KG1 (cell line): ENCODE measurements at places on chromosomes 3 and 15.
A peak's percentile ranks its signal among the peaks of the same experiment; 100 is the strongest.

DNA sequence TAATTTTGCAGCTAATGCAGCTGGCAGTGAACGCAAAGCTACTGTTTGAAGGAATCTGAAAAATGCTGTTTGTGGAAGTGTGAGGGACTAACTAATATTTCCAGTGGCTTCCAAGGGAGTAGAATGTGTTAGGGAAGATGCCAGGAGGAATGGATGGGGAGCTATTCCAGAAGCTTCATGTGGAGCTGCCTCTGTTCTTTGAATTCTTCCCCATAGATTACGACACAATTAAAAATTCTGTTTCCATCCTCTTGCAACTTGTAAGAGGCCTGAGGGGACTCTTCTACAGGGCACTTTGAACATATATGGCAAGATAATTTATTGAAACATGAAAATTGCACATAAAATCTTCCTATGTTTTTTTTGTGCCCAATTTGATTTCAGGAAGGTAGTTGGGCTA lies 74.3 kb upstream of the CTXND1 start:
- no peak for DNase-seq

DNA sequence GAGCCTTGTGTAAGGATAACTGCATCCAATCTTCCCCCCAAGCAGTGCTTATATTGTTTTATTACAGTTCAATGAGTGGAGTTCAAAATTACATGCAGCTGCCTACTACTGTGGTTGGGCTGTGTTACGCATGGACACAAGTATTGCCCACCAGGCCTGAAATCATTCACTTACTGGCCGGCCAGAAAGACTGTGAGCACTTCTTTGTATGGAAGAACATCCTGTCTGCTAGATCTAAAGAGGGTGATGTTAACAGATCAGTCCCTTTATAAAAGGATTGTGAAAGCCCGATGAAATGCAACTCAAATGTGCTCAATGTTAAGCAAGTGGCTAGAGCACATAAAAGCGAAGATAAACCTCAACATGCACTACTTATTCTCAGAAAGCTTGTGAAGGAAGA lies 132.5 kb downstream of the FOXP1 start:
- DNase-seq = no peak

- DNase-seq = peak; percentile 10
Measured at GRCh38 chr3:39177708-39178332, 14.6 kb downstream of the XIRP1 start.

- no peak for DNase-seq
Measured at GRCh38 chr3:13047296-13048165, 25.7 kb downstream of the IQSEC1 start.

DNA sequence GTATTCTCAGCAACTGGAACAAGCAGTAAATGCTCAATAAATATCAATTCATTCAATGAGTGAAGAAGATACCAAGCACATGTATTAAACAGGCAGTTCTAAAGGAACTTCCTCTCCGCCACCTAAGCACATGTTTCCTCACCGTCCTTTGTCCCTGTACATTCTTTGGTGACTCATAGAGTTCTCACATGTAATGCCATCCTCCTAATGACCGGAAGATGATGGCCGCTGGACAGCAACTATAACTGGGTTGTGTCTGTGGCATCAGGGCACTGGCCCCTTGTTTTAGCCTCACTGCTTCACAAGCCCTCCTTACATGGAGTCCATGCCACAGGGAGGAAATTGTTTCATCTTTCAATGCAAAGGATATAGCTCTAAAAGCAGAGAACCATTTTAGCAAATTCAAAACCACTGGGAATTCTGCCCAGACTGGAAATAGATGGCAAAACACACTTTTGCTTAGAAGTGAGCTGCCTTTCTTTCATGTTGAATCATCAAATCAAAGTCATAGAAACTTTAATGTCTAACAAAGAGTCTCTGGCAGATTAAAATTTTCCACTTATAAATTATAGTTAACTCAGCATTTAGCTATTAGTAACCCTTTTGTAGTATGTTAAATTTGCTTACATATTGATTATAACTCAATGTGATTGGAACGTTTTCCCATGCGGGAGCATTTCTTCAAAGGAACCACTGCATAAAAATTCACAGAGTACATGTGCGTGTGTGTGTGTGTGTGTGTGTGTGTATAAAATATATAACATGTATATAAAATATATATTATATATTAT lies 74.1 kb downstream of the GAP43 start:
- DNase-seq = no peak
